ENCODE measurements at places on chromosomes 1 and 21.
A peak's percentile ranks its signal among the peaks of the same experiment; 100 is the strongest.

DNA sequence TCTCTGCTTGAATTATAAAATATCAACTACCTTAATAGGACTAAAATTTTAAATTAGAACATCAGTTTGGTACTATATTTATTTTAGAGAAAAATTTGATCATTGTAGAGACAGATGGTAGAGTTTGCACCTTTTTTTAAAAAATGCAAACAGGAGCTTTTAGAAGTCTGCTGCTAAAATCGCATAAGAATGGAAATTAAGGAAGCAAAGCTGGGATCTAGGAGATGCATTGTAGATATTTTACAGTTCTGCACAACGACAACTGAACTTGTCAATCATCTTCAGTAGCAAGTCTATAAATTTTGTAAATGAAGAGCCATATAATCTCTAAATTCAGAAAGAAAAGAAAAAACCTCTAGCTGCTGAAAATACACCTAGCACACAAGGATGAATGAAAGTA, 185.6 kb upstream of the KCNK2 start:
- no peak for DNase-seq

GRCh38 chr1:78902641-78903040, 103.9 kb downstream of the ADGRL4 start:
- no peak for DNase-seq

- DNase-seq = no peak
Measured at GRCh38 chr1:92707292-92707691, 77.6 kb downstream of the EVI5 start.

DNA sequence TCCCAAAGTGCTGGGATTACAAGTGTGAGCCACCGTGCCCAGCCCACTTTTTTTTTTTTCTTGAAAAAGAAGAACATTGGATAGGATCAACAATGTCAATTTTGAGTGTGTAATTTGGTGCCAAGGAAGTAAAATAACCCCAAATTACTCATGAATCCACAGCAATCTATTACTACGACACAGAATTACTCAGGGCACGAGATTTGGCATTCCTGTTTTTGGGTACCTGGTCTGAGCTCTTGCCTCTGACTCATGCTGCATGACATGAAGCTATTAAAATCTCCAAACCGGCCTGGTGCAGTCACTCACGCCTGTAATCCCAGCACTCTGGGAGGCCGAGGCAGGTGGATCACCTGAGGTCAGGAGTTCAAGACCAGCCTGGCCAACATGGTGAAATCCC, 10.4 kb downstream of the RNF19B start:
- no peak for DNase-seq

GRCh38 chr1:220748089-220748934, at the start of gene MTARC2:
TSS of gene MTARC2 (plus strand) at chr1:220748322. CDS start at chr1:220748532, 210 bp downstream.
- peak; percentile 85 for DNase-seq

GRCh38 chr1:17632541-17633184, 93.2 kb downstream of the ARHGEF10L start:
- peak; percentile 77 for DNase-seq

GRCh38 chr1:232909752-232910151, 40.7 kb upstream of the NTPCR start:
- DNase-seq = no peak

GRCh38 chr1:64663668-64664067, 81.2 kb upstream of the RAVER2 start:
- DNase-seq = peak; percentile 11

DNA sequence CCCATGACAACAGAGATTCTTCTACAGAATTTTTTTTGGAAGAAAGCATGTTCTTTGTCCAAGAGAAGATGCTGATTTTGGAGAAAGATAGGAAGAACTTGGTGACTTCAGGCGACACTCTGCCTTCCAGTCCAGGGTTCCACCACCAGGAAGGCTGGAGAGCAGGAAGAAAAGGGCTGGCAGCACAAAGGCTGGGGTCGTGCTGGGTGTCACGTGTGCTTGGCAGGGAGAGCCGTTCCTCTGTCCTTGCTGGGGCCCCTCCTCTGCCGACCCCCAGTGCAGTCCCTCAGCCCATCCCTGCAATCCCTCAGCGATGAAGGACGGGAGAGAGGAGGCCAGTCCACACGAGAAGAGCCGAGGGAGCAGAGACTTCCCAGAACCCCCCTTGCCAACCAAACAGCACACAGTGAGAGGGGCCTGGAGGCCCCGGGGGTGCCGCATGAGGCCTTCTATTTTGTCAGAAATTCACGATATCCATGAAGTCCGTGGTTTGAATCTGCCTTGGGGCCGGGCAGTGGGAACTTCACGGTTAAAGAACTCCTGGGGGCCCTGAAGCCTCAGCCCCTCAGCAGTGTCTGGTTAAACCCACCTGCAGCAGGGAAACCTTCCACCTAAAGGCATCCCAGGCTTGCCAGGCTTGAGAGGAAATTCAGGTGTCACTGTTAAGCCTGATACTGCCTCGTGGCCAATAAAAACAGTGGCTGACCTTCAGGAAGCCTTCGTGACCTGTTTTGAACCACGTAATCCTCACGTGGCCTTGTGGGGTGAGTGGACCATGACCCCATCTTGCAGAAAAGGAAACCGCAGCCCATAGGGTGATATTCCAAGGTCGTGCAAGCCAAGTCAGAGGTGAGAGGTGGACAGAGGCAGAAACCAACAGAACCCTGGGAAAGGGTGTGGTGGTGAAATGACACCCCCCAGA, 3.4 kb downstream of the KRTAP10-12 start:
- DNase-seq = no peak

DNA sequence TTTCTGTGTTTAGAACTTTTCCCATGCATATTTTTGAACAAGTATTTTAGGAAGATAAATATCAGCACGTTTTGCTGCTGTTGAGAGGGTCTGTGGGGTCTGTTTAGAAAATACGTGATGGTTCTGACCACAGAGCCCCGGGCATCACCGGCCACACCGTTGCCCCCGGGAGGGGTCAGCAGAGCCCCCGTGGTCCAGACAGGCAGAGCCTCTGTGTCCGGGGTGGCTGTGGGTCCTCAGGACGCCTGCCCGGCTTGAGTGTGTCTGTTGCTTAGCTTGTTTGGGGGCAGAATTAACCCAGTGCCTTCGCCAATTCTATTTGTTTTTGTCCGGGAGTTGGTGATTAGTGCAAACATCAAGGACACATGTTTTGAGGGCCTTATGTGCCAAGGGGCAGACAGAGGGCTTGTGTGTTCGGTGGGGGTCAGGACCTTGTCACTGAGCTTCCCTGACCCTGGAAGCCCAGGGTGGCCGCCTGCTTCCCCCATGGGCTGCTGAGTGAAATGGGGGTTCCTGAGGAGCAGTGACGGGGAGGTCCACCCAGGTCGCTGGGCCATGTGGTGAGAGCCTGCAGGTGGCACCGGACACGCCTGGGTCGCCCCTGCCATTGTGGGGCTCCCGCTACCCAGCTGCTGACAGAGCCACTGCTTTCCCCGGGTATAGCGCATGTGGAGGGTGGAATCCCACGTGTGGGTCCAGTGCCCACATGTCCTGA, 122.2 kb downstream of the SIK1 start:
- DNase-seq = no peak

DNA sequence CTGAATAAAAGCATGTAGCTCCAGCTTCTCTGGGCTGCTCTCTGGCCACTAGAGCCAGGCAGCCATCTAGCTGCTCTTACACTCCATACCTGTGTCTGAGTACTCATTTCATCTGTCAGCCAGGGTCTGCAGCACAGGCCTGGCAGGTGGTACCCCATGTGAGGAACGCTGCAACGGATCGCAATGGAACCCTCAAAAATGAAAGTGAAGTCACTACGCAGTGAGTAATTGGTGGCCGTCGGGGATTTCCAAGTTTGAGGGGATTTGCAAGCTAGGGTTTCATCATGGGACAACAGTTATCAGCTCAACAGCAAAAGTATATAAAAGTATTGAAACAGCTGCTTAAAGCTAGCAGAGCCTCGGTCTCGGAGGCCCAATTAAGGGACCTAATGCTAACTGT, 186.7 kb downstream of the HFM1 start:
- DNase-seq = no peak

DNA sequence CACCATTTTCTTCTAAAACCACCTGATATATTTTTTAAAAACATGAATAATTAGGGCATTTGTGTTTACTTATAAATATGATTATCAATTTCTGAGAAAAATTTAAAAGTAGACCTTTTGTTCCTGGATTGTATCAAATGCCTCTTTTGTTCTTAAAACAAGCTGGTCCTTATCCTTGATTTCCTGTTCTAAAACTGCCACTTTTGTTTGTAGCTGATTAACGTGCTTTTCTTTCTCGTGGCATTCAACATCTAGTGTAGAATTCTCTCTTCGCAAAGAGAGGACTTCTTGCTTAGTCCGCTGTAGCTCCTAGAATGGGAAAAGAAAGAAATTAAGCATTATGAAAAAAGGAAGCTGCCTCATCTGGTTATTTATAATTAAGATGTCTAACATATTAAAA, 25.0 kb downstream of the SASS6 start:
- no peak for DNase-seq
